ENCODE measurements at places on chromosomes 1 and 21.
A peak's percentile ranks its signal among the peaks of the same experiment; 100 is the strongest.

GRCh38 chr1:16173447-16174260 lies 17.8 kb upstream of the EPHA2 start:
- no peak for DNase-seq

DNA sequence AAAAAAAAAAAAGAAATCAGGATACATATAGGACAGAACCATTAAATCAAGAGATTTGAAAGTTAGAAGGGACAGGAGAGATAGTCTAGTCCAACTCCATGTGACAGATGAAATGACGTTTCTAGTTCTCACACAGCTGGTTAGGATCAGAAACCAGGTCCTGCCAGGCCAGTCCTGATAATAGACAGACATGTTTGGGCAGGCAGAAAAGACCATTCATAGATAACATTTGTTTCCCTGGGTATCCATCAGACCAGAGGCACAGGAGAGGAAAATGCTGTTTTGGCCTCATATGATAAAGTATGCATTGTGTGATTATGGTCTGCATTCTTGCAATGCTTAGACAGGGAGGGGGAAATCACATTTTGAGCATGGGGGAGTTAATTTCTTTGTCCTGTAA lies 29.3 kb downstream of the ZBTB8B start:
- no peak for DNase-seq

GRCh38 chr1:199102239-199102638 lies 463.4 kb downstream of the PTPRC start:
- no peak for DNase-seq

GRCh38 chr1:180751921-180752320 lies 120.1 kb downstream of the XPR1 start:
- DNase-seq: no peak

DNA sequence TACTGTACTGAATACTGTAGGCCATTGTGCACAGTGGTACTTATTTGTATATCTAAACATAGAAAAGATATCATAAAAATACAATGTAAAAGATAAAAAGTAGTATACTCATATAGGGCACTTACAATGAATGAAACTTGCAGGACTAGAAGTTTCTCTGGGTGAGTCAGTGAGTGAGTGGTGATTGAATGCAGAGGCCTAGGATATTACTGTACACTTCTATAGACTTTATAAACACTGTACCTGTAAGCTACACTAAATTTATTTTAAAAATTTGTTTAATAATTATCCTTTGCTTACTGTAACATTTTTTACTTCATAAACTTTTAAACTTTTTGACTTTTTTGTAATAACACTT lies 82.5 kb downstream of the FGGY start:
- DNase-seq: no peak

GRCh38 chr1:61043010-61043820 lies 39.1 kb upstream of the NFIA start:
- DNase-seq: peak; percentile 93

DNA sequence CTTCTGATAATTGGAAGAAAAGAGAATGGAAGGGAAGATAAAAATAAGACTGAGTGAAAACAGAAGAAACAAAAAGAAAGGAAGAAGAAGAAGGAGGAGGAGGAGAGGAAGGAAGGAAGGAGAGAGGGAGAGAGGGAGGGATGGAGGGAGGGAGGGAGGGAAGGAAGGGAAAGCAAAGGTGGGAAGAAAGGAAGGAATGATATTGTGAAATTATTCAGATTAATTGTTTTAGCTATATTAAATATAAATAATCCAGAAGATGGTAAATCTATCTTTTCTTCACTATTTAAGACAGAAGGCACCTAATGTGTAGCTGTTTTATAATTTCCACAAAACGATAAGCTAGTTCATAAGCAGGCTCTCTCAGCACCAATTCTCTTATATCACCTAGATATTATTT lies 191.3 kb upstream of the LRRC7 start:
- DNase-seq: no peak
